Stimulated activated CD4-positive, alpha-beta T cell treated with anti-CD3 and anti-CD28 coated beads, Interleukin-1b, Interleukin-23, amount 100 ng/mL, for 48 hours (primary cell): ENCODE measurements at places on chromosomes 16 and 17.

DNA sequence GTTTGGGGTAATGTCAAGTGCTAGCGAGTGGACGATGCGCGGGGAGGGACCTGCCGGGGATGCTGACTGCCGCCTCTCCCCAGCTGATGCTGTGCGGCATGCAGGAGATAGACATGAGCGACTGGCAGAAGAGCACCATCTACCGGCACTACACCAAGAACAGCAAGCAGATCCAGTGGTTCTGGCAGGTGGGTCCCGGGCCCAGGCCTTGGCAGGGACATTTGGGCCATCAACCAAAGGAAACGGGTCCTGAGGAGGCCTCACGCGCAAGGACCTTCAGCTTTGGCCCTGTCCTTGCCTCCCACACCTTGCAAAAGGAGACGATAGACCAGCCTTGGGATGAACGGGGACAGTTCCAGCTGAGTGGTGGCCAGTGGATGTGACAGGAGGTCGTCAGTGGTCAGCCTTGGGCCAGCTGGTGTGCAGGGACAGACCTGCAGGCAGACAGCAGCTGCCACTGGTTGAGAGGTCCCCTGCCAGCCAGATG is 13.6 kb upstream of the CLEC18A start:
- DNase-seq: no peak

DNA sequence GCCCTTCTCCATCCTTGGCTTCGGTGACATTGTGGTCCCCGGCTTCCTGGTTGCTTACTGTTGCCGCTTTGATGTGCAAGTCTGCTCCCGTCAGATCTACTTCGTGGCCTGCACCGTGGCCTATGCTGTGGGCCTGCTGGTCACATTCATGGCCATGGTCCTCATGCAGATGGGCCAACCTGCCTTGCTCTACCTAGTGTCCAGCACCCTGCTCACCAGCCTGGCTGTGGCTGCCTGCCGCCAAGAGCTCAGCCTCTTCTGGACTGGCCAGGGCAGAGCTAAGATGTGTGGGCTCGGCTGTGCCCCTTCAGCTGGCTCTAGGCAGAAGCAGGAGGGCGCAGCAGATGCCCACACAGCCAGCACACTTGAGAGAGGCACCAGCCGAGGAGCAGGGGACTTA is 1.5 kb downstream of the SPPL2C start:
- no peak for DNase-seq

DNA sequence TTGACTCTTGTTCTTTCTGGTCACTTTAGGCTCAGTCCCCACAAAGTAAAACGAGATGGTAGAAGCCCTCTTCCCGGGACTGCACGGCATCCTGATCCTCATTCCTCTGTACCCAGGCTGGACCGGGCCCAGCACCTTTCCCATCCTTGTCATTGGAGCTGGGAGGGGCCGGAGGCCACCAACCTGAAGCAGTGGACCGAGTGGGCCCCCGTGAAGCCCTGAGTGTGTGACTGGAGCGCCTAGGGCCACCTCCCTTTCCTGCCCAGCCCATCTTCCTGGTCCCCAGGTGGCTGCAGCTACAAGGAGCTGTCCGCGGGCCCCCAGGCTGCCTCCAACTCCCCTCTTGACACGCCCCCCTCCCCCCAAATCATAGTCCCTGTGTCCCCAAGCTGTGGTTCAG is 17.1 kb upstream of the CD300A start:
- DNase-seq: no peak

- no peak for DNase-seq
Measured at GRCh38 chr17:27793168-27793905, 7.0 kb downstream of the NOS2 start.

GRCh38 chr16:79021991-79022630 is 578.4 kb downstream of the MAF start:
- no peak for DNase-seq

DNA sequence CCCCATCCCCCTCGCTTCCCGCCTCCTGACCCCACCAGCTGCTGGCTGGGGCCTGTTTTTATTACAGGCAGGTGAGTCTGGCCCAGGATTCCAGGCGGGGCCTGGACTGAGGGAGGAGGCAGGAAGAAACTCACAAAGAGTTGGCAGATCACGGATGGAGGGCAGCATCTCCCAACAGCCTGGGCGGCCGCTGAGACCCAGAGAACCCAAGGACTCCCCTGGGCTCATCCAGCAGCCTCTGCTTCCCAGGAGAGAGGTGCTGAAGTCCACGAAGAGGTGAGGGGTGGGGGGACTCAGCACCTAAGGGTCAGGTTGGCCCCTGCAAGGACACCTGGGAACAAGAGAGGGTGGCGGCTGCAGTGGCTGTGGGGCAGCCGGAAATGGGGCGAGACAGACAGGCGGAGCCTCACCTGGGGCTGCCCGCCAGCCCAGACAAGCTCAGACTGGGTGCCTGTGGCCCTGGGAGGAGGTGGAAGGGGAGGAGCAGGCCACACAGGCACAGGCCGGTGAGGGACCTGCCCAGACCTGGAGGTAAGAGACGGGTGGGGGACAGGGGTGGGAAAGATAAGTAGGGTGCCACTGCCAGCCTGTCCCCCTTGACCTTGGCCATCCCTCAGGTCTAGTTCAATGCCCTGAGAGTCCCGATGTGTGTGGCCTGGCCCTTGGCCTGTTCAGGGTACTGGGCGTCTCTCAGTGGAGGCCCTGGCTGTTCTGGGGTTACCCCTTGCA is 8.7 kb upstream of the ADGRG1 start:
- DNase-seq: no peak
